ENCODE measurements at places on chromosomes 7 and 10. TPM values are rescaled to one million over a fixed set of nuclear protein-coding genes. Genes with fewer than 3 reads are reported as not detected.

The IDI2 gene
- total RNA-seq = not detected

The PHYHIPL gene
- total RNA-seq = not detected

The ST8SIA6 gene
- 28.0 TPM for total RNA-seq

The BMPER gene
- total RNA-seq = 0.67 TPM

The CYP3A7 gene
- total RNA-seq = not detected

The VAX1 gene
- not detected for total RNA-seq

The LAMB1 gene
- total RNA-seq = 183 TPM

The SCRN1 gene
- 16.0 TPM for total RNA-seq

The GCK gene
- not detected for total RNA-seq

The ATRNL1 gene
- 7.7 TPM for total RNA-seq

The AQP1 gene
- total RNA-seq = under 0.01 TPM

The PON1 gene
- total RNA-seq = not detected

The PRR15 gene
- total RNA-seq = not detected

The ABI1 gene
- total RNA-seq = 74.0 TPM

The BAIAP2L1 gene
- total RNA-seq = 24.0 TPM

The POM121 gene
- total RNA-seq = 10.3 TPM

The HMX3 gene
- total RNA-seq = not detected

The ENO4 gene
- 0.15 TPM for total RNA-seq

The SEMA3D gene
- 0.46 TPM for total RNA-seq

The FAM131B gene
- total RNA-seq = not detected
